ENCODE measurements at places on chromosomes 16 and 17.

- no peak for DNase-seq
Observed at GRCh38 chr16:85229869-85230462, 117.7 kb upstream of the CIBAR2 start.

- no peak for DNase-seq
Observed at GRCh38 chr16:13453938-13454553, 465.9 kb upstream of the ERCC4 start.

GRCh38 chr17:46175891-46176290 lies 17.3 kb downstream of the KANSL1 start:
- no peak for DNase-seq

DNA sequence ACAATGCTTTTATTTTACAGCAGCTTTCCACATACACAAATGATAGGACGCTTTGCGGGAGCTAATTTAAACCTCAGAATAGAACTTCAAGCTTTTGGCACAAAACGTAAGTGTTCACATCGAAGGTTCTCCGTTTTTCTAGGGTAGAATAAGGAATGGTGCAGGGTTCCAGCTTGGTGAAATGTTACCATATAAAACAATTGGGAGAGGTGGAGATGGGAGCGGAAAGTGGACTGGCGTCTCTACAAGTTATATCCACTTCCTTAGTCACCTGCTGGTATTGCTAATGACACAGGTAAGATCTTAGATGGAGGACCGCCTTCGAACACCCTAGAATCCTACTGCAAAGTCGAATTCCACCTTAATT lies 1.7 kb upstream of the NXN start:
- no peak for DNase-seq

DNA sequence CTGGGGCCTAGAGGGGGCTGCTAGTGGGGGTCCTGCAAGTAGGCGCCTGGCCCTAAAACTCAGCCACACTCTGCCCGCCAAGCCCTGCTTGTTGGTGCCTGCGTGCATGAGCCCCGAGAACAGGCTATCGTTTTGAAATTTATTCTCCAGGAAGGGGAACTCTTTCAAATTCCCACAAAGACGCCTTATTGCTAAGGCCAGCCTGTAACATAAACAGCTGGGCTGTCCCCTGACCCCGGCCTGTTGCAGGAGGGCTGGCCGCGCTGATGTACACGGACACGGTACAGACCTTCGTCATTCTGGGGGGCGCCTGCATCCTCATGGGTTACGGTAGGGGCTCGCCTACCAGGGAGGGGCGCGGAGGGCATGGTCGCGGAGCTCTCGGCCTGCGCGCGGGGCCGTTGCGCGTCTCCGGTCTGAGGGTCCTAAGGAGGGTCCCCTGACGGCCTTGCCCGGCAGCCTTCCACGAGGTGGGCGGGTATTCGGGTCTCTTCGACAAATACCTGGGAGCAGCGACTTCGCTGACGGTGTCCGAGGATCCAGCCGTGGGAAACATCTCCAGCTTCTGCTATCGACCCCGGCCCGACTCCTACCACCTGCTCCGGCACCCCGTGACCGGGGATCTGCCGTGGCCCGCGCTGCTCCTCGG lies 4.3 kb downstream of the SLC5A2 start:
- no peak for DNase-seq

DNA sequence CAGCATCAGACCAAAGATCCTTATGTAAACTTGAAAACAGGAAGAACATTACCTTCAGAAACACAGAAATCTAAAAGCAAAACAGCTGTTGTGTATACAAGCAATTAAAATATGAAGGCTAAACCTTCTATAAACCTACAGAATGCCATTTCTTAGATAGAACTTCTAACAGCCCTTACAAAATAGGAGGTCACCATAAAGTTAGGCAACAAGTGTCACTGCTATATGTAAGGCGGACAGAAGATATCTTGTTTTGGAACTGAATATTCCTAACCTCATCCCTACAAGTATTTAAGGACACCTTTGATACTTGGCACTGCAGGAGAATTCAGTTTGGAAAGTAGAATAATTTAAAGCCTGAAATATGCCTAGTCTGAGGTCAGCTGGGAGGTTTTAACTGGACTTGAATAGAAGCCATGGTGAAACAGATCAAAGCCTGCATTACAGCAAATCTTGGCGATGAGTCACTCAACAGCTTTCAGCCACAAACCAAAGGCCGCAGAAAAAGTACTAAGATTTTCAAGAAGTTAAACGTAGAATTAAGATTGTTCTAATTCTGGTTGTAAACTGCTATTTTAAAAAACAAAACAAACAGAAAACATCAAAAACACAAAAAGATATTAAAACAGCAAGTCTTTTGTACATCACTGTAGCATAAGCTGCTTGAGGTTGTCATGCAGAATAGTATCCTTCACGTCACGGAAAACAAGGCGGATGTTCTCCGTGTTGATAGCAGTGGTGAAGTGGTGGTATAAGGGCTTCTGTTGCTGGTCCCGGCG lies 42.7 kb downstream of the GNA13 start:
- DNase-seq: no peak

DNA sequence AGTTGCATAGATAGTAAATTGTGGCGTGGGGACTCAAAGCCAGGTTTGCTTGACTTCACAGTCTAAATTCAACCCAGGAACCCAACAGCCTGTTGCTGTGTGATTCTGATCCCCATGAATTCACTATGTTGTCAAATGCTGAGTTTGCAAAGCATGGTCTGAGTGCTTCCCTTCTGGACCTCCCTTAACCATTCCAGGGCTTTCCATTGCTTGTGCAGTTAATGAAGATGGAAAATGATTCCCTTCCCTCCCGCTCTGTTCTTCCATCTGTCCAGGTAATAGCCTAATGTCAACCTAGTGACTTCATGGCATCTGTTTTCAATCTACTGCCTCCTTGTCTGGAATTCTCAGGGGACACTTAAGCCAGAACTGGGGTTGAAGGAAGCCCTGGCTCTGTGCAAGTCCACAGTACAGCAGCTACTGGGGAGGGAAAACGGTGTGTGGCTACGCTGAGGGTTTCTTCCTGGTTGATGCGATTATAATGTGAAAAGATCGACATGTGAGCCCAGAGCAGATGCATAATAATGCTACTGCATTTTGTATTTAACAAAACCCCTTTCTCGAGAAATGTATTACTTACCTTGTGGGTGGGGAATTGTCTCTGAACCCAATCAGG lies 206.7 kb downstream of the CDH13 start:
- no peak for DNase-seq

DNA sequence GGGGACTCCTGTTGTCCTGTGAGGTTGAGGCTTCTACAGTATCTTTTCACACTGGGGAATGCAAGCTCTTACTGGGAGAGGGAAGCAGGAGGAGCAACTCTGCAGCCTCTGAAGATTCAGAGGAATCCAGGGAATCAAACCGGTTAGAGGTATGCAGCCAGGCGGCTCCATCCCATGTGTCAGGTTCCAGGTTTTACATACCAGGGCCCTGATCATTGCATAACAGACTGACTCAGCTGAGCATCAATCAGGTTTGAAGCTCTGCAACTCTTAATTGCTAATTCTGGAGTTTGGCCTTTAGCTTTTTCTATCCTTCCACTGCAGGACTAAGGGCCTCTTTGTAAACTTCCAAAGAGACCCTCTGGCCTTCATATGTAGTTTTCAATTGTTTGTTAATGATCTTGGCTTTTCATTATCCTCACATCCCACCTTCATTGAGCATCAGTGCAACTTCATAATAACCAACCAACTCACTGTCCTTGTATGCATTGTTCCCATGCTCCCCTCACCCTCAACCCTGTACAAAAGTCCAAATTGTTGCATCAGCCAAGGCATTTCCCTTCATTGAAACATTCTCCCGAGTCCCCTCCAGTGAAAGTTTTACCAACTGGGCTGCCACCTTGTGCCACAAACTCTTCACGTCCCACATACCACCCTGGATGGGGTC lies 59.7 kb upstream of the DHX40 start:
- DNase-seq: no peak

DNA sequence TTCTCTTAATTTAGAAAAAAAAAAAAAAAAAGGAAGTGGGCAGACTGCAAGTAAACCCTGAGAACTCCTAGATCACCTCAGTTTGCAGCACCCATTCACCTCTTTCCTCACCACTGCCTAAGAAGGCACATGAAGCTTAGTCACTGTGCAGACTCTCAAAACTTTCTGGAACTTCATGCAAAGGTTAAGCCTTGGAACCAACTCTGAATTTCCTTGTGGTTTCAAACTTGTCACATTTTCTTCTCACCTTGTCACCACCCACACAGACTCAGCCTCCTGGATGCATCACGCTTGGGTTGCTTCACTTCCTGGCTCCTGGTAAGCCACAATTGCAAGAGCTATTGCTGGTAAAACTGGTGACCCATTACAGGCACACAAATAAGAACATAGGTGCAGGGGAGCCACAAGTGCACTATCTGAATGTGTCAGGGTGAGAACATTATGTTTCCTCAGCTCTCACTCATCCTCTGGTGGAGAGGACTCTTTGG lies 15.0 kb upstream of the CPD start:
- DNase-seq: no peak

DNA sequence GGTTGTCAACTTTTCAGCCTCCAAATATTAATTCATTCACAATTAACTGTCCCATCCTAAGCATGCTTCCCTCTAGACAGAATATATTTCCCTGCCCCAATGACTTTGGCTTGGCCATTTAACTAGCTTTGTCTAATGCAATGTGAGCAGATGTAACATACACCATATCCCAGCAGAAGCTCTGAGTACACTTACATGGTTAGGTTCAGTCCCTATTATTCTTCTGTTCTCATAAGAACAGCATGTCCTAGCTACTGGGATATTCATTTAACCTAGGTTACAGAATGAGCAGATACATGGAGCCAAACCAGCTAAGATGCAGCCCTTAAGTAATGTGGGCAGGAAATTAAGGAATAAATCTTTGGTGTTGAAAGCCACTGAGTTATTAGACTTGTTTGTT lies 31.8 kb downstream of the MED13 start:
- no peak for DNase-seq

GRCh38 chr17:69441179-69441578 lies 26.7 kb downstream of the MAP2K6 start:
- DNase-seq: no peak

DNA sequence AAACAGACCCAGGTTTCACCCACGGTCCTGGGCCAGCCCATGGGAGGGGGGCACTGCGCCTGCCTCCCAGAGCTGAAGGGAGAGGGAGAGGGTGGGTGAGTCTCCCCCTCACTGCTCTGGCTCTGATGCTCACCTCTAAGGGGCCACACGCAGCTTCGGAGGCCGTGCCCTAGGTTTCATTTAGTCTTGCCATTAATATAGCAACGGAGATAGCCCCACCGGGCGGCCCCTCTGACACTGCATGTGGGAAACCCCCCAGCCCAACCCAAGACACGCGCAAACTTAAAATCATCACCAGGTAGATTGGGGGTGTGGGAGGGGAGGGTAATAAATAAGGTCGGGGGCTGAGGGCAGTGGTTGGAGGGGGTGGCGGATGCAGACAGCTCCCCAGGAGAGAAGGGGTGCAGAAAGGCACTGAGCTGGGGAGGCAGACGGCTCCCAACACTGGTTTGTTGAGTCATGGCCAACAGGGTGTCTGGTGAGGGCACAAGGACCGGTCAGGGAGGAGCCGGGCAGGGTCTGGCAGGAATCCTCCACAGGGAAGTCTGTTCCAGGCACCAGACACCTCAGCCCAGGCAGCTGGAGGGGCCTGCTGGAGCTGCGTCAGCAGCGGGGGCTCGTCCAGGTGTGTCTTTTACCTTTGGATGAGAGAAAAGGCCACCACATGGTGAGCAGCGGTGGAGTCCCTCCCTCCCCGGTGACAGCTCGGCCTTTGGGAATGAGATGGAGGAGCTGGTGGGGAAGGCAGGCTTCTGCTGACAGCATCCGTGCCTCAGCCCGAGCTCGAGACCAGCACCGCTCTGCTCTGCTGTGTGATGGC lies 32.0 kb upstream of the DOC2B start:
- no peak for DNase-seq

- no peak for DNase-seq
Observed at GRCh38 chr17:78111016-78111726, 17.4 kb downstream of the TMC6 start.

DNA sequence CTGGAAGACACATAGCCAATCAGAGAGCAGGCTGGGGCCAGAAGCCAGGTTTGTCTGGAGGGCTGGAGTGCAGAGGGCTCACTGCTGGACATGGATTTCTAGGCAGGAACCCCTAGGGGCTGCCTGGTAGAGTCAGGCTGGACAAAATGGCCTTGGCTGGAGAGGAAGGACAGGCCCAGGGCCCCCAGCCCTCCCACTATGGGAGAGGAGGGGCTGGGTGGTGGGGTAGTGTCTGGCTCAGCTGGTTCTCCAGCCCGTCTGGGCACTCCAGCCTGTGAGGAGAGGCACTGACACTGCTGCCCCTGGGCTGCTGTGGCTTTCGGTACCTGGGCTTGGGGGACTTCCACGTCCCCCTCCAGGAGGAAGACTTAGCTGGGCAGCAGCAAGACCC lies 21.7 kb upstream of the DOK4 start:
- DNase-seq: no peak

DNA sequence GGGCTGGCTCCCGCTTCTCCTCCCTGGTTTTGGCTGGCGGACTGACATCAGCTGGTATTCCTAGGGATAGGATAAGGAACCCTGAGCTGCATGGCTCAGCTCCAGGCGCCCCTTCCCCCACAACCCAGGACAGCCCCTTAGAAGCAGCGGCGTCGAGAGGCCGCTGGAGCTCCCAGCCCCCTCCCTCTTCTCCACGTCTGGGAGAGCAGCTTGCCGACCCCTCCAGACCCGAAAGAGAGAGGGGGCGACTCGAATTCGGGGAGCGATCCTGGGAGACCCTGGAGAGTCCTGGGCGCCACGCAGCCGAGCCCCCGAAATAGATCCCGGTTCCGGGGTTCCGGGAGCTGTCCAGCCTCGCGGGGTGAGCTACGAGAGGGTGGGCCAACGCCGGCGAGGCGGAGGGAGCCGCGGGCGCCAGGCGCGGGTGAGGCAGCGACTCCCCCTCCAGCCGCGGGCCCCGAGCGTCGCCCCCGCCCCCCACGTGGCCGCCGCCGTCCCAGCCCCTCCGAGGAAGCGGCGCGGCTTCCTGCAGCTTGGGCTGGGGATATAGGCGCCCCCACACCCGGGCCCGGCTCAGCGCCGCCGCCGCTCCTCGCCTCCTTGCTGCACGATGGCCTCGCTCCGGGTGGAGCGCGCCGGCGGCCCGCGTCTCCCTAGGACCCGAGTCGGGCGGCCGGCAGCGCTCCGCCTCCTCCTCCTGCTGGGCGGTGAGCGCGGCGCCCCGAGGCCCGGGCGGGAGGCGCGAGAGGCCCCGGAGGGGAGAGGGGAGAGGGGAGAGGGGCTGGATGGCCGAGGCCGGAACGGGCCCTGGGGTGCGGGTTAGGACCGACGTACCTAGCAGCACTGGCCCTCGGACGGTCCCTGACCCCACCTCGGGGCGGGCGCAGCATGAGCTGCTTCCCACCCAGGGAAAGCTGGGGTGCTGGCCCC lies at the start of gene RAMP2:
TSS of gene RAMP2 (plus strand) at position 576 of the 930 bp plus-strand sequence. CDS start at position 611, 35 bp downstream.
- DNase-seq: no peak

GRCh38 chr16:64370112-64370511 lies 751.8 kb downstream of the CDH11 start:
- no peak for DNase-seq

GRCh38 chr16:78896280-78896679 lies 704.3 kb downstream of the MAF start:
- DNase-seq: no peak

DNA sequence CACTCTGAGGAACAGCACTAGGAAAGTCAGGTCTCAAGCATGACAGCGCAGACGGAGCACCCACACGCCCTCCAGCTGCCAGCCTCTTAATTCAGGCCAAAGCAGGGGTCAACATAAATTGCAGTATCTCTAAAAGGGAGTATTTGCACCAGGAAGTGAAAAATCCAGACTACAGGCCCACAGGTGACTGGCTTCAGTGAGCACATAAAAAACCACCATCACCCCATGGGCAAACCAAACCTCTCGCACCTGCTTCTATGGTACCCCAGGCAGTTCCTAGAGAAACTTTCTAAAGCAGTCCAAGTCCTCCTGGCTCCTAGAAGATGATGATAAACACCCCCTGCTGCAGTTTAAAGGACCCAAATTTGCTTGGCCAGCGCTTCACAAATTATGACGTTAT lies 129.8 kb downstream of the ZNF423 start:
- DNase-seq: no peak

All from NCI-H2081 treated with DMSO at 0.1 percent for 48 hours (cell line).